HS-27A (cell line): ENCODE measurements at places on chromosomes 6 and 20.
A peak's percentile ranks its signal among the peaks of the same experiment; 100 is the strongest.

- DNase-seq = no peak
These were observed 253.8 kb downstream of the LAMA2 start for GRCh38 chr6:129136751-129137150.

DNA sequence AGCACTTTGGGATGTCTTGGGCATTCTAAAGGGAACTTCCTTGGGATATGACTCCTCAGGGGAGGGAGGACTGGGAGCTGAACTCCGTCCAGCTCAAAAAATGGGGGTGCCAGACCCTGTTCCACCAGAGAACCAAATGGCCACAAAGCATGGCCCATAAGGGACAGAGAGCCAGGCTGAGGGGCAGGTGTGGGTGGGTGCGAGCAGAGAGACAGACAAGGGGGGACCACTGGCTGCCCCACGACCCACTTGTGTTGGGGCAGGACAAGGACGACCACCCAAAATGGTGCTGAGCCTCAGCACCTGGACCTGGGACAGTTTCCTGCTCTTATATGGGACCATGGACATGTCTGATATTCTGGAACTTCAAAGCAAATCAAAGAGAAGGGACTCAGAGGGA, 148.2 kb upstream of the MLN start:
- DNase-seq = no peak

GRCh38 chr6:108739496-108740330, 108.5 kb upstream of the ARMC2 start:
- DNase-seq = no peak

GRCh38 chr6:155349129-155349528, 34.8 kb upstream of the TFB1M start:
- no peak for DNase-seq

DNA sequence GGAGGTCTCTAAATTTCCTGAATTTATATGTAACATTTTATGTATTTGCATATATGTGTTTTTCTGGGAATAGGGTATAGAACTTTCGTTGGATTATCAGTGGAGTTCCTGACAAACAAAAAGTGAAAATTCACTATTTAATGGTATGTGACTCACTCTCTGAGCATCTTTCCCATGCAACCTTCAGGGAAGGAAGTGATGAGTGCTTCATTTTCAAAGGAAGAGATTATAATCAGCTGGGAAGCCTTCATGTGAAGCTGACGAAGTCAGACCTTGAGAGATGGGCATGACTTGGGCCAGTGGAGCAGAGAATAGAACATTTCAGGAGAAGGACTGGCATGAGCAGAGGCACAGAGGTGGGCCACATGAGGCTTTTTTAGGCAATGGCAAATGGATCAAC, 72.7 kb downstream of the FAXC start:
- no peak for DNase-seq

GRCh38 chr6:118895261-118895560, 1.3 kb downstream of the ASF1A start:
- DNase-seq = peak; percentile 27

DNA sequence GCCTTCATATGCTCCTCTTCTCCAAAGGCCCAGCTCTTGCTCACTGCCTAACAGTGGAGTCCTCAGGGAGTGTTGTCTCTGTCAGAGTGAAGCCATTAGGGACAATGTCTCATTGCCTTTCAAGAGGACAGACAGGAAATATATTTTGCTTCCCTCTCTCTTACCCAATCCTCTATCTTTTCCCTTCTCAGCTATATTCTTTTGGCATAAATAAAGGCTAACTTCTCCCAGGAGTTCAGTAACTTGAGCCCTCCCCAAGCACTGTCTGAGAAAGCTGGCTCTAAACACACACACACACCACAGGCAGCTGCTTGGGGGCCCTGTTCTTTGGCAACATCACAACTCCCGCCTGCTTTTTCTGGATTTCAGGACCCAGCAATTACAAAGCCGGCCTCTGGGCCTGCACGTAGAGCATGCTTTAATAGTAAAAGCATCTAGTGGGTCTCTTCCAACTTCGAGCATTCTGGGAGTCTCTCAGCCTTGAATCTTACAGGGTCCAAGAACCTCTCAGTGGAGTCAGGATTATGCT, 34.7 kb upstream of the LAMA4 start:
- DNase-seq = no peak

DNA sequence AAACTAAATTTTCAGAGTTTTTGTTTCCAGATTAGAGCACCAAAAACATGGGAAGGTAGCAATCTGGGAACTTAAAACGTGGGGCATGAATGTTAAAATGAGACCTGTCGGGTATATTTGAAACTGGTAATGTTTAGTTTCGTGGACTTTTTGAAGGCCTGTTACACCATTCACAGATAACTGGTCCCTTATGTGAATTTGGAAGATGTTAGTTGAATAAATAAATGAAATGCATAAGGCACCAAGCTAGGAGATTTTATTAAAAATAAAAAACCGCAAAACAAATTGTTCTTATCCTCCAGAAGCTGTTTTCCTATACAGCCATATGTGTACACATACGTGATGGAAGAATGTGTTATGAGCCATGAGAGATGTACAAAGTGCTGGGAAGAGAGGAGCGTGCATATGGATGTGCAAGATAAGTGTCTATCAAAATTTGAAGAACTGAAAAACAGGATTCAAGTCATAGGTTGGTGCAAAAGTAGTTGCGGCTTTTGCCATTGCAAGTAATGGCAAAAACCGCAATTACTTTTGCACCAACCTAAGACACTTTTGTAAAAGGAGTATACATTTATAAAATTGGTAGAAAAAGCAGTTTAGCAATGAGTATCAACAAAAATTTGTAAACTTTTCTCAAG, 700 bp upstream of the MCUR1 start:
- no peak for DNase-seq

- DNase-seq = no peak
These were observed 23.9 kb downstream of the GNAS start for GRCh38 chr20:58876437-58876836.

GRCh38 chr6:85752602-85753001, 109.9 kb upstream of the SYNCRIP start:
- no peak for DNase-seq

GRCh38 chr20:60691966-60692615, 560.0 kb upstream of the CDH4 start:
- DNase-seq = no peak

GRCh38 chr6:166106076-166106686, 61.5 kb downstream of the TBXT start:
- DNase-seq = no peak

DNA sequence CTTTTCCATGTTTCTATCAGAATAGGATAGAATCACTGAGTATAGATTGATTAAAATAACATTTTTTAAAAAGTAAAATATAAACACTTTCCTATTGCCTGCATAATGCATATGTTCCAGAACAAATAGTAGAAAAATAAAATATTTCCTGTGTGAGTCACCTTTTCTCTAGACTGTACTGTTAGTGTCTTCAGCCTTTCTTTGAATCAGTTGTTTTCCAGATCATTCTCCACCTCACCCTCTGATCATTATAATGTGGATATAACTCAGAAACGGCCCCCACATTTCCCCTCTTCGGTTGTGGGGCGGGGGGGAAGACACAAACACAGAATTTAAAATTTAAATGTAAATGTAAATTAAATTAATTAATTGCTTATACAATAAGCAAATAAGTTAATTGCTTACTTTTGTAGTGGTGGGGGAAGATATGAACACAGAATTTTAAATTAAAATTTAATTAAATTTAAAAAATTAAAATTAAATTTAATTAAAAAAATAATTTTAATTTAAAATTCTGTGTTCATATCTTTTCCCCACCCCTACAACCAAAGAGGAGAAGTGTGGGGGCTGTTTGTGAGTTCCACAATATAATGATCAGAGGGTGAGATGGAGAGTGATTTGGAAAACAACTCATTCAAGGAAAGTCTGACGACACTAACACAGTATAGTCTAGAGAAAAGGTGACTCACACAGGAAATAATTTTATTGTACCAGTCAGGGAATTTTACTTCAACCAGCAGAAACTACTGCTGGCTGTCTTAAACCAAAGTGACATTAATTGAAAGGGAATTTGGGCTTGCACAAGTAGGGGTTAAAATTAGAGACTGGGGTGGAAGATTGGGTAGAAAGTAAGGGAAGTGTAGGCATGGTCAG, 37.1 kb upstream of the PROKR2 start:
- DNase-seq = no peak

GRCh38 chr6:139676718-139677117, 302.3 kb upstream of the CITED2 start:
- DNase-seq = no peak

DNA sequence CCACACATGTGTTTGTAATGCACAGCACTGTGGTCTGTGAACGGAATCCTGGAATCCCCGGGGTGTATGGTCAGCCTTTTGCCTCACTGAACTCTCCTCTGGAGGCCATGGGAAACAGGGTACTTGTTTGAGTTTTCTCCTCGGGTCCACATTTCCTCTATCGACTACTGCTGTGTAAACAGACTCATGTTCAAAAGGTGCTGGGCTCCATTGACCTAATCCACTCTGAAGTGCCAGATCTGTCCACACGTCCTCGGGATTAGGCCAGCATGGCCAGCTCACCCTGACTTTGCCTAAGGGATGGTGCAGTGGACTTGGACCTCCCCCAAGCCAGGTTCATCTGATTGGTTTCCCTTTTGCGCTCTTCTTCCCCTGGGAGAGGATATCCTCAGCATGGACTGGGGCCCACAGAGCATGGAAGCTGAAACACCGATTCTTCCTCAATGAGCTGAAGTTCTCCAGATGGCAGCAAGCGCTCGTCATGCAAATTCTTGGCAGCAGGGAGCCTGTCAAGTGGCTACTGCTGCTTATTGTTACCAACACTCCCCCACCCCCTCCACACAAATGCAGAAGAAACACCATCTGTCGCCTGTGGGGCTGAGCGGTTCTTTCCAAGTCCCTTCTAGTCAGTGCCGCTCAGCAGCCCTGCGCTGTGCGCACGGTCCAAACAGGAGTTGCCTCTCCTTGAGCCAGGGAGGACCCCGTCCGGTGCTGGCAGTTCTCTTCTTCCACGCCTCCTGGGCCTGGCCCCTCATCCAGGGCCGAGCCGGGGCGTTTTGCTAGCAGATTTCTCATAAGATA, 292.6 kb upstream of the MARCKS start:
- peak; percentile 63 for DNase-seq
